Myocyte (in vitro differentiated cells): ENCODE measurements at places on chromosomes 7 and 10. TPM values are rescaled to one million over a fixed set of nuclear protein-coding genes. Genes with fewer than 3 reads are reported as not detected.

- peak; percentile 60 for DNase-seq
Measured at GRCh38 chr7:98733036-98733435, 116.0 kb downstream of the NPTX2 start.

DNA sequence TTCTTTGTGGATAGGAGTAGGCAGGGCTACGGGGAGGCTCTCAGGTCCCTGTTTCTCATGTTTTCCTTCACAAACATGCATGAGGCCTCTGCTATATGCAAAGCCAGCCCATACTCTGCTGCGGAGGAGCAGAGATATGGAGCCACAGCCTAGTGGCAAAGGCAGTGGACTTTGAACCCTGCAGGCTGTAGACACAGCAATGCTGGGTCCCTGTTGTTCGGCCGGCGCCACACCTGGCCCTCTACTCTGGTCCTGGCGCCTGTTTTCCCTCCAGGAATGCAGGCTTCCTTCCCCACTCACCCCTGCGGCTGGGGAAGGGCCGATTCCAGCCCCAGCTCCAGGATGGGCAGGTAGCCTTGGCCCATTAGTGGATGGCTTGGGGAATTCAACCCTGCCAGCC, 11.5 kb downstream of the CLRN3 start:
- DNase-seq = no peak

GRCh38 chr7:28539289-28539981, 127.1 kb downstream of the CREB5 start:
- no peak for DNase-seq

- no peak for DNase-seq
Measured at GRCh38 chr7:148729984-148730733, 31.5 kb downstream of the CUL1 start.

DNA sequence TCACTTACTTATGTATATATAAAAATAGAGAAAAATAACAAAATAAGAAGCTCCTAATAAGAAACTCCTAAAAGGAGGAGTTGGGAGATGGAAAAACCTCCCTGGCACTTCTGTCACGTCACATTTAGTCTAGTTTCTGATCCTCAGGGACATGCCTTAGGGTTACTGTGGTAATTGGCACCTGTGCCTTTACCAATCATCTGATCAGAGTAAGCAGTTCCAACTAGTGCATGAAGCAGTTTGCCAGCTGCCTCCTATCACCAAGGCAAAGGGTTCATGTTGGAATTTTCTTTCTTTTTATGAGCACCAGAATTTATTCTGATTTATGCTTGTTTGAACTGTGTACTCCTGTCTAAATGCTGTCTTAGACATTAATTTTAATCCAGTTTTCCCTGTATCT, 49.9 kb downstream of the ARL4A start:
- peak; percentile 84 for DNase-seq

GRCh38 chr10:110803239-110803749, 68.4 kb upstream of the PDCD4 start:
- no peak for DNase-seq

DNA sequence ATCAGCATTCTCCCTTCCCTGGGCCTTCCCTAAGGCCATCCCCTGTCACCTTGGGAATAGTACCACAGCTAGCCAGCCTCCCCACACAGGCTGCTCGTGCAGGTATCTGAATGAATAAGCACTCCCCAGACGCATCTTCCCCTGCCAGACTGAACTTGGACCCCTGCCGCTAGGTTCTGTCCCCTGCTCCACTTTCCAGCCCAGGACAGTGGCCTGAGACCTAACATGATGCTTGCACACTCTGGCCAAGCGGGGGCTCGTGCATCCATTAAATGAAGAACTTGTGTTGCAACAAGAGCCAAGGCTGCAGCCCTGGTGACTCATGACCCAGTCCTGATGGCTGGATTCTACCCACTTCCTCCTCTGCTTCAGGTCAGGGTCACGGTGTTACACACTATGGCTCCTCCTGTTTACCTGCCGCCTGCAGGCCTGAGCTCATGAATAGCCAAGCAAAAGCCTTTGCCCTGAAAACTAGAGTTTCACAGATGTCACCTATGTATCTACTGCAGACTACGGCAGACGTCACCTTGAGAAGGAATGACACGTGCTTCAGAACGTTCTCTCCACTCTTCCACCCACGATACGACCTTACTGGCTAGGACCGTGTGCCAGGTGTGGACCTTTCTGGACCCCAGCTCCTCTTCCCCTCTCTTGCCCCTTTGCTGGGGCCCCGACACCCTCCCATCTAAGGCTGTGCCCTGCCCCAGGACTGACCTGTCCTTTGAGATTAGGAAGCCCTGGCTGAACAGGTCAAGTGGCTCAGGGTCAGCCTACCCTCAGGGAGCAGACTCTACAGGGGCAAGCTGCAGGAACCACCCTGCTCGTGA, 6.5 kb downstream of the ASB13 start:
- peak; percentile 7 for DNase-seq

DNA sequence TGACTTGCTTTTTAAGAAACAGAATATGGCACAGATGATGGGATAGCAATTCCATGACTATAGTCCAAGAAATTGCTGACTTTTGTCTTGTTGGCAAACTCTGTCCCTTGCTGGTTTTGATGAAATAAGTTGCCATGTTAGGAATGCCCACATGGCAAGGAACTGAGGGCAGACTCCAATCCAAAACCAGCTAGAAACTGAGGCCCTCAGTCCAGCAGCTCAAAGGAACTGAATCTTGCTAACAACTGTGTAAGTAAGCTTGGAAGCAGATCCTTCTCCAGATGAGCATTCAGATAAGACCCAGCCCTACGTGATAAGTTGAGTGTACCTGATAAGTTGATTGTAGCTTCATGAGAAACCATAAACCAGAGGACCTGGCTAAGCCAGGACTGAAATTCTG, 64.3 kb upstream of the BMPER start:
- DNase-seq = no peak

DNA sequence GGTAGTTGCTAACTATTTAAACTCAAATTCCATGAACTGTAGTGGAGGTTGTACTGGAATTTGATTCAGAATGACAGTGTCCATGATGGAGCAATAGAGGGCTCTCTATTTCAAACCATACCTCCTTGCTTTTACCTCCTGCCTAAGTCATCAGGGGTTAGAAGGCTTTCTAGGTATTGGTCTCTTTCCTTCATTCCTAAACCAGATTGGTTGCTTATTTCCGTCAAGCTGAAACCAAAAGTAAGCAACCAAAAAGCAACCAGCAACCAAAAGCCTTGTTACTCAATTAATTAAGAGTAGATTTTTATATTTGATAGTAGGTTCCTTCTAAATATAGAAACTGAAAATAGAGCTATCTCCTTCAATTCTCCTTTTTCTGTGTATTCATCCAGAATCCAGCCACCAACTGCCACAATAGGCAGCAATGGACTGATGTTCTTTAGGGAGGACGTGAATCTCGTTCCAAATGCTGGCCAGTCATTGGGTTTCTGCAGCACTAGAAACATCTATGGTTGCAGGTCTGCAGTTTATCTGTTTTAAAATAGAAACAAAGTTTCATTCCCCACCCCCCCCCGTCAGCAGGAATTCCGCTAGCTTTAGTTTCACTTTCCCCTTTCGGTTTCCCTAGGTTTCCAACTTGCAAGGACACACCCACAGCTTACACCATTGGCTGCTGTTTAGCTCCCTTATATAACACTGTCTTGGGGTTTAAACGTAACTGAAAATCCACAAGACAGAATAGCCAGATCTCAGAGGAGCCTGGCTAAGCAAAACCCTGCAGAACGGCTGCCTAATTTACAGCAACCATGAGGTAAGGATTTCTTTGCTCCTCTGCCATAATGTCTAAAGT, at the start of gene IFIT1:
IFIT1 (plus strand) TSS at position 717 of the 850 bp plus-strand sequence; CDS start at position 807, 90 bp downstream.
- peak; percentile 84 for DNase-seq

- DNase-seq = peak; percentile 60
Measured at GRCh38 chr7:130940907-130941306, 206.9 kb upstream of the KLF14 start.

GRCh38 chr7:118938845-118939244, 714.3 kb downstream of the ANKRD7 start:
- no peak for DNase-seq

DNA sequence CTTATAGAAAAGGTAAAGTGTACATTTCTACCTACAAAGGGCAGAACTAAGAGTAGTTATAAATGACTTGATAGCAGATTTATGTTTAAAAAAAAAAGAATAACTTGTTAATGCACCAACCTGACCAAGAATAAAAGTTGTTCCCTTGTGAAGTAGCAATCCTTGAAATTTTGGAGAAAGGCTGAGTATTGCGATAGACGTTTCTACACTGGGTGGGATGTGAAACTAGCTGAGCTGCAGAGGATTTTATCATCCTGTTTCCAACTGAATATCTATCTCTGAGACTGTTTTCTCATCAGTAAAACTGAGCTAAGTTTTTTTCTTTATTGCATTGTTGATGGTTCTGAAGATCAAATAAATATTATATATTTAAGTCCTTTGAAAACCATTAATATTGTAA, 14.6 kb downstream of the MDFIC start:
- no peak for DNase-seq

- DNase-seq = no peak
Measured at GRCh38 chr7:100949227-100949932, at the start of gene MUC3A. MUC3A (plus strand) TSS chr7:100949534; CDS start chr7:100949625, 91 bp downstream.

GRCh38 chr7:134056816-134057215, 70.3 kb upstream of the LRGUK start:
- peak; percentile 9 for DNase-seq

DNA sequence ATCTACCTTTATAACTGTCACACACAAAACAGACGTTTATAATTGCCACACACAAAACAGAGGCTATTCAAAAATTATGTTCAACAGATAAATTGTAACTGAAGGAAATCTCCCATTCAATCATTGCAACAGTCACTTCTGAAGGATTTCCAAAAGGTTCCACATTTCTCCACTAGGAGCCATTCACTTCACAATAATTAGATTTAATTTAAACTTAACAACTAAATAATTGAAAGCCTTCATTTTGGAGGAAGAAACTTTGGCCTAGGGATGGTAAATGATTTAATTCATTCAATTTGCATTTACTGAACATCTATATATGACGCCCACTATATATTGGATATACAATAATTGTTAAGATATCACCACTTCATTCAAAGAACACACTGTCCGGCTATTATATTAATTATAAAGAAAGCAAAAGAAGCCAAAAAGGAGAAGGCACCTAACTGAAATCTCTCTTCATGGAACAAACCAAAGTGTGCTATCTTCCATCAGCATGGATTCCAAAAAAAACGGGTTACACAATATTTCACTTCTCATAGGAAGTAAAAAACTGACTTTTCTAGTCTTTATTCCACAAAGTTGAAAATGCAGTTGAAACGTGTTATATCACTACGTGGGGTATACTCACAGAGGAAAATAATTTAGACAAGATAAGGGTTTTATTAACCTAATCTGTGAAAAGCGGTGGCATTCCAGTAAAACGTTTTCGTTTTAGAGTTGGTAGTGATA, 1.7 kb downstream of the ATAD1 start:
- DNase-seq = no peak

GRCh38 chr10:50540069-50540825, 83.5 kb downstream of the SGMS1 start:
- DNase-seq = peak; percentile 13

DNA sequence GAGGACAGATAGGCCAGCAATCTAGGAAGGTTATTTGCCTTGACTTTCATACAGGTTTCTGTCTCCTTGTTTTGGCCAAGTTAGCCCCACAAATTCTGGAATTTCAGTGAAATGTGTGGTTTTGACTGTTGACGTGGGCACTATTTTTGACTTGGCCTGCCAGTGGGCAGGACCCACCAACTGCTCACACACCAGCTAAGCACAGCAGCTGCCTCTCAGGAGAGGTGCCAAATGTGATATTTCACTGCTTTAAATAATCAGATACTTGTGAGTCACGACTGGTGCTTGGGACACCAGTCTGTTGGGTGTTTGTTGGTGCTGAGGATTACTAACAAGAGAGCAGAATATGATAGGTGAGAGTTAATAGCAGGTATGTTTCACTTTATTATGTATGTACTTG, 409.7 kb upstream of the MTPN start:
- peak; percentile 95 for DNase-seq

DNA sequence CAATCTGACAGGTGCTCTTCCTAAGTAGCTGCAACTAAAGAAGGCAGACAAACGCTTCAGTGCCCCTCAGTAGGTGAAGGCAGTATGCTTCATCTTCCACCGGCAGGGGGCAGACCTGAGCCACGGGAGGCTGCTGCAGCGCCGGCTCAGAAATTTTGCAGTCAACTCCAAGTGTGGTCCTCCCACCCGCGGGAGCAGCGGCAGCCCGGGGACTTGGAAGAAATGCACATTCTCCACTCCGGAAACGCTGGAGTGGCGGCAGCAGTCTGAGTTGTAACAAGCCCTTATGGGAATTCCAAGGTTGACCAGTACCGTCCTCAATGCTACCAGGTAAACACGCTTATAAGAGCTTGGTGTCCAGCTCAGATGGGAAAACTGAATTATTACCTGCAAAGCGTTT, 3.4 kb downstream of the IGFBP3 start:
- peak; percentile 86 for DNase-seq

DNA sequence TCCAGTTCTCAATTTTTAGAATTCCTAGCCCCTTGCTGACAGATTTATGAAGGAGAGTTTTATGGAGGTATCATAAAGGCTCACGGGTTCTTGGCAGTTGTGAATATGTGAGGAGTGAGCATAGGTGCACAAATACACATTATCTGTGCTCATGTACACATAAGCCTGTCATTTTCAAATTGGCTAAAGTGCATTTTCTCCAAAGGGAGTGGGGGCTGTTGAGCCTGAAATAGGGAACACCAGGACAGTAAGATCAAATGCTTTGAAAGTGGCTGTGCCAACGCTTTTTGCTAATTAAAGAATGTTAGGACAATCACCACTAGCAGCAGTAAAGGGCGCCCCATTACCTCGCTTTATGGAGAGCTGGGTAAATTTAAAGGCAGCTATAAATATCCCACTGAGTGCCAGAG, 8.3 kb upstream of the LRRC4 start:
- no peak for DNase-seq

- DNase-seq = no peak
Measured at GRCh38 chr7:117220836-117221235, 102.0 kb downstream of the WNT2 start.

GRCh38 chr10:44981172-44982113, 2.8 kb upstream of the DEPP1 start:
- peak; percentile 90 for DNase-seq

GRCh38 chr7:41885748-41886147, 182.9 kb upstream of the INHBA start:
- no peak for DNase-seq

- peak; percentile 37 for DNase-seq
Measured at GRCh38 chr7:22945584-22945983, 68.3 kb downstream of the HYCC1 start.

GRCh38 chr10:118957966-118958365, 71.5 kb upstream of the NANOS1 start:
- no peak for DNase-seq

GRCh38 chr10:454860-455259, 234.6 kb downstream of the DIP2C start:
- peak; percentile 34 for DNase-seq

NOS3 gene
- total RNA-seq = not detected in 2 replicates

PRLHR gene
- total RNA-seq = not detected in 2 replicates

HPS6 gene
- total RNA-seq = 34.2 and 37.8 TPM in 2 replicates

CCDC172 gene
- not detected in 2 replicates for total RNA-seq

SEC24C gene
- 87.4 and 88.4 TPM in 2 replicates for total RNA-seq

ADCY1 gene
- 0.40 and 0.62 TPM in 2 replicates for total RNA-seq

C10orf62 gene
- 0.62 TPM in 1 of 2 replicates, not detected in the other for total RNA-seq

AOAH gene
- not detected in 2 replicates for total RNA-seq

GHRHR gene
- total RNA-seq = not detected in 2 replicates

NPSR1 gene
- total RNA-seq = not detected in 2 replicates

MSRB2 gene
- 21.4 and 22.2 TPM in 2 replicates for total RNA-seq

CFAP46 gene
- not detected in 2 replicates for total RNA-seq

AKR1C2 gene
- 33.3 and 49.4 TPM in 2 replicates for total RNA-seq

ICA1 gene
- 0.16 TPM in 1 of 2 replicates, not detected in the other for total RNA-seq
